ENCODE measurements at places on chromosomes 3 and 15. TPM values are rescaled to one million over a fixed set of nuclear protein-coding genes. Genes with fewer than 3 reads are reported as not detected.

Gene LRRIQ4
- total RNA-seq: 0.09 TPM

Gene SEMA6D
- total RNA-seq: 17.7 TPM

Gene SYNM
- total RNA-seq: 3.4 TPM

Gene SPATA12
- total RNA-seq: not detected

Gene SEMA5B
- 0.41 TPM for total RNA-seq

Gene INSYN1
- total RNA-seq: 1.2 TPM

Gene NR1I2
- not detected for total RNA-seq

Gene TP63
- total RNA-seq: 0.18 TPM

- DNase-seq: peak; percentile 40
Observed at GRCh38 chr15:84797212-84797611, 19.9 kb upstream of the ALPK3 start.

DNA sequence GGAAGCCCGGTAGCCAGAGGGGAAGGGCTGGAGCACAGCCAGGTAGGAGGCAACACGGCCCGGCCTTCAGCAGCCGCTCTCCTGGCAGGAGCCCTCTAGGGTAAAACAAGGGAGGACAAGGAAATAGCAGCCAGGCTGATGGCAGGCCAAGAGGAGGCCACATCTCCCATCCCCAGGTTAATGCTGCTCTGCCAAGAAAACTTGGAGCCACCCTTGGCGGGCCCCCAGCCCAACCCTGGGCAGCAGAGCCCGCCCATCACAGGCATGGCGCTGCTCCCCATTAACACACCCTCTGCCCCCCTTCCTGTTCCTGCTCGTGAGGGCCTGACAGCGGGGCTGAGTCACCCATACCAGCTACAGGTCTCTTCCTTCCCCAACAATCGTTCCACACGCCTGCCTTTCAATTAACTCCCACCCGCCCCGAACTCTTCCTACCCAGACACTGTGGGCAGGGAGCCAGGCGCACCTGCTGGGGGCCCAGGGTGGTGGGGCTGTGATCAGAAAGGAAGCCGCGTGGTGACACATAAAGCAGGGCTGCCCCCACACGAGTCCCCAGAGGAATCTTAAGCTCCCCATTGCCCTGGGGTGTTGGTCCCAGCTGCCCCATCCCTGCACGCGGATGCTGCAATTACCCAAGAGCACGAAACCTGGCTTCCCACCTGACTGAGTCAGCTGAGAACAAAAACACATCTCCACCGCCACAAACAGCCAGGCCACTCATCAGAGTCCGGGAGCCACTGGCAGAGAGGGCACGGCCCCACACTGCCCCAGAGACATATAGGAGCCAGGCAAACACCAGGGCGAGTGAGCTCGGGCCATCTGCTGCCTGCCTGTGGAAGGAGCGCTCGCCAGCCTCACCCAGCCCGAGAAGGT, at the start of gene C15orf62:
C15orf62 (plus strand) TSS at position 707 of the 873 bp plus-strand sequence. CDS start 516 bp downstream, outside the sequence.
- DNase-seq: peak; percentile 65

GRCh38 chr15:29480949-29481348, 211.3 kb upstream of the NSMCE3 start:
- DNase-seq: no peak

GRCh38 chr3:142993958-142994442, 7.4 kb upstream of the U2SURP start:
- DNase-seq: peak; percentile 87

DNA sequence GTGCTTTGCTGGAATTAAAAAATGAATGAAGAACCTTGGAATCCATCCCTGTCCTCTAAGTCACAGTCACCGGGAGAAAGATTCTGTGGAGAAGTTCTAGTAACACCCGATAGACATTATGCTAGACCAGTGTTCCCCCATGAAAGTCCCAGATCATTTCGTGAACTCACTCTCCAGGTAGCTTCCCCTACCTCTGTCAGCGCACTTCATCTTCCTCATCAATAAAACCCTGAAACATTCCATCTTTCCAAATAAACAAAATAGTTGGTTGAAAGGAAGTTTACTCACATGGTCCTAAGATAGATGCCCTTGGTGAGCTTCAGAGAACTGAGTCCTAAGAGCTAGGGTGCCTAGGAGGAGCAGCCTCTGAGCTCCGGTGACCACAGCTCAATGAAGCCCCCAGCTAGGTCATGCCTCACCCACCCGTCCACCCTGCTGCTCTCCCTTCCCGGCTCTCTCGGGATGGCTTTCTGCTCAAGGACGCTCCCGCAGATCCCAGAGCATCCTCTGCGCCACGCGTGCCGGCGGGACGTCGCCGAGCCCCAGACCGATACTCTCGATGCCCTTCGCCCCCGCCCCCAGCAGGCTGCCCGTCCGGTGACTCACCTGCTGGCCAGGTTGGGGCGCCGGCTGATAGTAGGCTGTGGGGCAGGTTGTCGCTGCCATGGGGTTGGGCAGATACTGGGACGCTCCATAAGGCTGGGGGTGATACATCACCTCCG, 776 bp downstream of the VGLL3 start:
- DNase-seq: no peak

- peak; percentile 92 for DNase-seq
Observed at GRCh38 chr3:158727206-158728060, 4.8 kb downstream of the RARRES1 start.

- DNase-seq: no peak
Observed at GRCh38 chr15:31387092-31387478, 60.5 kb downstream of the KLF13 start.

GRCh38 chr3:182729903-182730674, 63.2 kb upstream of the ATP11B start:
- DNase-seq: no peak

DNA sequence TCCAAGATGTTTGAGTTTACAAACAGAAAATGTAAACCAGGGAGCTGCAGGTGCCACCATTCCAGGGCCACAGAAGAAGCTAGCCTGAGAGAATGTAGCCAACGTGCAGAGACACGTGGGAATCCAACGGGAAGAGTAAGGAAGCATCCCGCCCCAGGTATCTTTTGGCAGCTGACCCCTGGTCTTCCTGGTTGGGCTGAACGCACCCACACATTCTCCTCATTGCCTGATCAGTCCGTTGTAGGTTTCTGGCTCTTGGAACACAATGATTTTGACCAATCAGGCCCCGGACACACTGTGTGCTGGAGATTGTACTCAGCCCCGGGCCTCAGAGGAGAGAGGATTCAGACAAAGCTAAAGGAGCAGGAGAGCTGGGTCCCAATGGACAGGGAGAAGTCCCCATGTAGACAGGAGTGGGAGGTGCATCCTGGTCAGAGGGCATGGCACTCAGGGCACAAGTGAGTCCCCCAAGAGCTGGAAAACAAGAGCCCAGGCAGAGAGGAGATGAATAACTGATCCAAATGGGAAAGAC, 102.3 kb downstream of the TPRA1 start:
- DNase-seq: no peak

GRCh38 chr15:25188551-25189101, 233.8 kb downstream of the SNRPN start:
- DNase-seq: no peak

DNA sequence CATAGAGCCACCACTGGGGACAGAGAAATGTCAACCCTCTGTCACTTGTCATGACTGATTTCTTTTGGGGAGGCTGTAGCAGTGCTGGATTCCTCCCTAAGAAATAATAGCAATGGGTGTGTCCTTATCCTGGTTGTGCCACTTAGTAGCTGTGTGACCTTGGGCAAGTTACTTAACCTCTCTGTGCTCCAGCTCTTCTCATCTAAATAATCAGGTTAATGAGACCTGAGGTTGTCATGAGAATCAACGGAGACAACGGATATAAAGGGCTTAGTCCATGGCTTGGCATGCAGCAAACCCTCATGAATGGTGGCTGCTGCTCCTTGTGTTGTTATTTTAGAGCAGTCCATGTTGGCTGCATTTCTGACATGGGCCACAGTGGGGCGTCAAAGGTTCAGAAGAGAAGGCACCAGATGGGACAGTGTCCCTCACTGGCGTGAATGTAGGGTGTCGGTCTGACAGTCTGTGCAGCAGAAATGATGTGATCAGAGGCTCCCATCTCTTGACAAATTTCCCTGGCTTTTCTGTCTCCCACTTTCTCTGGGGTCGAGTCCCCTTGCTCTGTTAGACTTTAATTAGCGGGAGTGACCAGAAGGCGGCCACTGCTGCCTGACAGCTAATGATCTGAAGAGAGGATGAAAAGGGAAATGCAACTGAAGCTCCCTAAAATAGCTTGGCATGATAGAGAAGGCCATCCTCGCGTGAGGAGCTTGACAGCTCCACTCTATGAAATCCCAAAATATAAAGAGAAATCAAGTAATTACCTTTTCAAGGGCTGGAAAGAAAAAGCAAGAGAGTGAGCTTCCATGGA, 209.4 kb downstream of the CADPS start:
- DNase-seq: peak; percentile 32

GRCh38 chr3:114417675-114418074, 123.8 kb downstream of the TIGIT start:
- peak; percentile 39 for DNase-seq

- DNase-seq: peak; percentile 46
Observed at GRCh38 chr3:156682501-156682900, 8.1 kb downstream of the TIPARP start.

DNA sequence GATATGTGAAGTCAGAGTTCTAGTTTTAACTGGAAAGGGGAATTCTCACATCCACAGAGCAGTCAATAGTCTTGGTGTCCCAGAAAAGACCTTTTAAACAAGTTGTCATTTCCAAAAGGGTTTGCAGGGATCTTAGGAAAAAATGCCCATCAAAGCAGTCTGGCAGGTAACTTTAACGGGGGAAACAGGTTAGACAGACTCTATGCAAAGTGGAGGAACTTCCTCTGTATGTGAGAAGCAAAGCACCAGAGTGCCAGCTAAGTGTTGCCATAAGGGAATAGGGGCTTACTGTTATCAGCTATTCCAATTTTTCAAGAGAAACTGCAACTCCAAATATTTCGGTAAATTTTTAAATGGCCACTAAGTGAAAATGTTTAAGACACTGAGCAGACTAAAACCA, 307.9 kb upstream of the MDFIC2 start:
- no peak for DNase-seq

DNA sequence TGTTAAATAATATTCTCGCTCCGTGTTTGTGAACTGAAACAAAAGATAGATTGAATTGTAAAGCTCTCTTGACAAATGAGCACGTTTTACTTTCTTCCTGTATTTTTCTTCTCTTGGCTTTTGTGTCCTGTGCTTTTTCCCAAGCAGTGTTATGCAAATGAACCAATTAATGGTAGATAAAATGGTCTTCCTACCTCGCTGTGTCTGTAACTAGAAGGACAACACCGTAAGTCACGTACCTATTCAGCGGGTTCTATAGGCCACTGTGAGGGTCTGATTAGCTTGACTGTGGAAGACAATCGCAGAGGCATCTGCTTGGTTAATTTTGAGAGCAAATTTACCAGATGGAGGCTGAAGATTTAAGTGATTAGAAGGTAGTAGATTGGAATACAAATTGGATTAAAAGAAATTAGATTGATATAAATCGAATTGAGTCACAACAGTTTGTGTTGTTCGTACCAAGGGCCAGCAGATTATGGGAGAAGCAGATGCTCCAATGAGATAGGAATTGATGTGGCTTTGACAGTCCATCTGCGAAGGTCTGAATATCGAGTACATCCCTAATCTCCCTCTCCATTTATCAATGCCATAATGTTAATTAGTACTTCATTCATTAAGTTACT, 40.2 kb downstream of the ROBO2 start:
- DNase-seq: no peak

DNA sequence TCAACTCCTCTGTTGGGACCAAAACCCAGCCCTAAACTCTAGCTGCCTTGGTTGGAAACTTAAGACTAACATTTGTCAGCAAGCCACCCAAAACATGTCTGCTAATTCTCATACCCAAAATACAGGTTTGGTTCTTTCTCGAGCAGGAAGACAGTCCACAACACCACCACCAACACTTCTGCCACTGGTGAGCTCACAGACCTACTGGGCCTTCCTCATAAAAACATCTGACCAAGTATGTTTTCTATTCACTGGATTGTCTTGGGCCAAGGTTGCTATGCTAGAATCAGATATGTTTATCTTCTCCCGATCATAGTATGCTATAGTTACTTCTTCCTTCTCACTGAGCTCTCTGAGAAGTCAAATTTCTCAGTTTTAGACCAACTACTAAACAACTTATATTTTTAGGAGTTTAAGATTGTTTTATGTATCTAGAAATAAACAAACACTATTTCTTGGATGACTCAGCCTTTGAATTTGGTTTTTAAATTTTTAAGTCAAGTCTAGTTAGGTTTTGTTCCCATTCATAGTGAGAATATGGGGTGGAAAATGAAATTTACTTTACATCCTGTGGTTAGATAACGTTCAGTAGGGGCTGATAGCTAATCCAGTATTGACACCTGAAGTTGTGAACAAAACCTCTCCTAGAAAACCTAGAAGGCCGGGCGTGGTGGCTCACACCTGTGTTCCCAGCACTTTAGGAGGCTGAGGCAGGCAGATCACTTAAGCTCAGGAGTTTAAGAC, 360.5 kb downstream of the RSL24D1 start:
- no peak for DNase-seq

- DNase-seq: peak; percentile 88
Observed at GRCh38 chr3:115401851-115402501, 221.3 kb upstream of the GAP43 start.

- no peak for DNase-seq
Observed at GRCh38 chr3:111885578-111885977, 26.5 kb downstream of the PHLDB2 start.

- DNase-seq: no peak
Observed at GRCh38 chr3:74491874-74492273, 122.6 kb downstream of the CNTN3 start.

Data from fibroblast of the aortic adventitia (primary cell).